ENCODE measurements at places on chromosomes 12 and 14. TPM values are rescaled to one million over a fixed set of nuclear protein-coding genes. Genes with fewer than 3 reads are reported as not detected.

The APOLD1 gene
- 5.0 TPM for total RNA-seq

The TECPR2 gene
- 8.1 TPM for total RNA-seq

The CLMN gene
- total RNA-seq = 40.4 TPM

The PTPRO gene
- total RNA-seq = 2.4 TPM

The GLI1 gene
- 1.2 TPM for total RNA-seq

The TTC9 gene
- total RNA-seq = 10.5 TPM

The LALBA gene
- not detected for total RNA-seq

The HCAR3 gene
- total RNA-seq = 1.9 TPM

The LRRK2 gene
- 2.4 TPM for total RNA-seq

The FBXW8 gene
- 6.8 TPM for total RNA-seq

The MMP17 gene
- not detected for total RNA-seq

The ACOT6 gene
- not detected for total RNA-seq

The PIK3C2G gene
- total RNA-seq = not detected

Measured in GM12878 (cell line).